Posterior vena cava (tissue), 2 donors: ENCODE measurements at places on chromosomes 13 and 19. TPM values are rescaled to one million over a fixed set of nuclear protein-coding genes. Genes with fewer than 3 reads are reported as not detected.

GRCh38 chr19:18831524-18832305, at the start of gene UPF1:
Gene UPF1, plus strand, starts transcription at chr19:18831959. Its CDS starts 251 bp downstream, at chr19:18832210.
- DNase-seq: peak; percentile 98

DNA sequence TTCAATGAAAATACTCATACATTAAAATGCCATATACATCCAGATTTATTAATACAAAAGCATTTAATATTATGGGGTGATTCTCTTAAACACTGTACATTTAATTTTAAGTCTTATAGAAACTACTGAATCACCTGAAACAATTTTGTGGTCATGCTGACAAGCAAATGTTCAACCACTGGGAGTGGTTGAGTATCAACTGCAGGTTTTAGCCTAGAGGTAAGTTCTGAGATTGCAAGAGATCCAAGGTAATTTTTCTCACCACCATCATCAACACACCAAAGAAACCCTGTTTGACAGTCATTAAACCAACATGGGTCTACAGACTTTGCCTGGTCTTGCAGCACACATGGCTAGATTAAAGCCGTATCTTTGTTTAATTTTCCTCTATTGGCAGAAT, 196.3 kb downstream of the LHFPL6 start:
- no peak for DNase-seq

GRCh38 chr13:77150651-77151050, 123.7 kb upstream of the FBXL3 start:
- DNase-seq: no peak

DNA sequence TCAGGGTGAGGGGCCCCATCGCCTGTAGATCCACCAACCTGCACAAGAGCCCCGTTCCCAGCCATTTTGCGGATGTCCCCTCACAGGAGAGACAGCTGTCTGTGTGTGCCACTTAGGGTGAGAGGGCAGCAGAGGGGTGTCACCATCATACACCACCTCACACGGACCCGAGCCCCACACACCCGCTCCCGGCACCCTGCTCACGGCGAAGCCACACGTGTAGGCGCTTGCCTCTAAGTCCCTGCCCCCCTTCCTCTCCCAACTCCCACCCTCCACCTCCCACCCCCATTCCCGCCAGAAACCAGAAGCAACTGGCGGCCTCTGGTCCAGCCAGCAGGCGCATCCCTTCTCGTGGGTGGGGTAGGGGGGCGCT, 4.0 kb upstream of the DPF1 start:
- no peak for DNase-seq

DNA sequence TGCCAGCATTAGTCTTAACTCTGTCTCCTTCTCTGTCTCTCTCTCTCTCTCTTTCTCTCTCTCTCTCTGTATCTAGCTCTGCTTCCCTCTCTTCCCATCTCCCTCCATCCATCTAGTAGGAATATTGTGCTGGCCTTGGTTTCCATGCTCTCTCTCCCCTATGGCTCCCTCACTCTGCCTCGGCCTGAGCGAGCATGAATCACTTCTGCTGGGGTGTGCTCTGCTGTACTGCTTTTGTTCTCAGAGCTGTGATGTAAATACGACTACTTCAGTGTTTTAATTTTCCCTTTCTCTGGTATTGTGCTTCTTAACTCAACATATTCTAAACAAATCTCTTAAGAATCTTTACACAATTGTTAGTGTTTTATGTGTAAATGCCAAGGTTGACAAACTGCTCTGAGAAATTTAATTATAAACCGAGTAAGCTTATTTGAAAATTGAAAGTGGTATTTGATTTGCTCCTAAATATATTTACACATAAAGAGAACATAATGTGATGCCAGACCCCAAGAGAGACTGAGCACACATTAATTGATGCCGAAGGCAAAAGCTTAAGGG, 211.5 kb upstream of the KL start:
- DNase-seq: no peak

GRCh38 chr13:59527500-59527899, 636.2 kb downstream of the DIAPH3 start:
- no peak for DNase-seq

DNA sequence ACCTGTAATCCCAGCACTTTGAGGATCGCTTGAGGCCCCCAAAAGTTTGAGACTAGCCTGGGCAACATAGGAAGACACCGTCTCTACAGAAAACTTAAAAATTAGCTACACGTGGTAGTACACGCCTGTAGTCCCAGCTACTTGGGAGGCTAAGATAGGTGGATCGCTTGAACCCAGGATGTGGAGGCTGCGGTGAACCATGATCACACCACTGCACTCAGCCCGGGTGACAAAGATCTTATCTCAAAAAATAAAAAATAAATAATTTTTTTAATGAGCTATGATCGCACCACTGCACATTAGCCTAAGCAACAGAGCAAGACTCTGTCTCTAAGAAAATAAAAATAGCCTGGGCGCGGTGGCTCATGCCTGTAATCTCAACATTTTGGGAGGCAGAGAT, 6.6 kb downstream of the RCBTB2 start:
- no peak for DNase-seq

- DNase-seq: no peak
Observed at GRCh38 chr13:32504876-32505275, 33.7 kb downstream of the N4BP2L2 start.

DNA sequence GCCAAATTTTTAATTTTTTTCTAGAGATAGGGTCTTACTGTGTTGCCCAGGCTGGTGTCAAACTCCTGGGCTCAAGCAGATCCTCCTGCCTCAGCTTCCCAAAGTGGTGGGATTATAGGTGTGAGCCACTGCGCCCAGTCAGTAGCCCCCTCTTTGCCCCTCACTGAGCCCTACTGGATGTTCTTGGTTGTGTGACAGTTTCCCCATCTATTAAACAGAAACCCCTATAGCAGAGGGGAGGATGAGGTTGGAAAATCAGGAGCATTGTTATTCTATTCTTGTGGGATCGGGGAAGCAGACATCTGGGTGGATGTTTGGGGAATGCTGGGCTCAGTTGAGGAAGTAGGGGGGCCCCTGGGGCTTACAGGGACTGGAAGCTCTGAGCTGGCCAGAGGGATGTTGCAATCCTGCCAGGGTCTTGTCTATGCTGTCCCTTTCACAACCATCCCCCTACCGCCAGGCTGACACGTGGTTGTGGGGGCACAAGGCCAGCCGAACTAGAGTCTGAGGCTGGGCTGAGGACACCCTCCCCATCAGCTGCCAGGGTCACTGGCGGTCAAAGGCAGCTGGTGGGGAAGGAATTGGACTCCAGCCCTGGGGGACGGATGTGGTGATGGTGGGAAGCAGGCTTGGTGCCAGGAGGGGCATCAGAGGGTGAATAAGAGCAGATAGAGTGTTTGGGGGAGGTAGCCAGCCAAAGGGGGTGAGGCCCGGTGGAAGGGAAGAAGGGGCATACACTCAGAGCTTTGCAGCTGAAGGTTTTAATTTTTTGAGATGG, 10.9 kb downstream of the APOC1 start:
- peak; percentile 92 for DNase-seq

DNA sequence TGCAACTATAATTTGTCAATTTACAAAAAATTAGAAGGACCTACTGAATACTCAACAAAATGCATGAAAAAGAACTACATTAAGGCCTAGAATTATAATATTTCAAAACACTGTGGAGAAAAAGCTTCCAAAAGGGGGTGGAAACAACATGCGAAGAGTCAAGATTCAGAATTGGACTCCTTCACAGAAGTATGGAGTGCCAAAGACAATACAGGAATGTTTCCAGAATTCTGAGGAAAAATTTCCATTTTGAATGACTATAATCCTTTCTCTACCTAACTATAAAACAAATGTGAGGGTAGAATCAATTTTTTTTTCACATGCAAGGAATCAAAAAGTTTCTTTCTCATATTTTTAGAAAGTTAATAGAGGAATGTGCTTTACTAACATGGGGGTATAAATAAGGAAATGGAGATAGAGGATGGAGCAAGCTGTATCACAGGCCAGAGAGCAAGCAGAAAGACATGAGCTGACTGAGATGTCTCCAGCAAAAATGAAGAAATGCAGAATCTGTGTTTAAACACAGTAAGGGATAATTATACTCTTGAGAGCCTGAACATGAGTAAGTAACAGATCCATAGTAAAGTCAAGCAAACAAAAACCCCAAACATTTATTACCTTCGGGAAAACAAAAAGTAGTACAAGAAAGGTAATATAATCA, 39.5 kb upstream of the SMAD9 start:
- no peak for DNase-seq

DNA sequence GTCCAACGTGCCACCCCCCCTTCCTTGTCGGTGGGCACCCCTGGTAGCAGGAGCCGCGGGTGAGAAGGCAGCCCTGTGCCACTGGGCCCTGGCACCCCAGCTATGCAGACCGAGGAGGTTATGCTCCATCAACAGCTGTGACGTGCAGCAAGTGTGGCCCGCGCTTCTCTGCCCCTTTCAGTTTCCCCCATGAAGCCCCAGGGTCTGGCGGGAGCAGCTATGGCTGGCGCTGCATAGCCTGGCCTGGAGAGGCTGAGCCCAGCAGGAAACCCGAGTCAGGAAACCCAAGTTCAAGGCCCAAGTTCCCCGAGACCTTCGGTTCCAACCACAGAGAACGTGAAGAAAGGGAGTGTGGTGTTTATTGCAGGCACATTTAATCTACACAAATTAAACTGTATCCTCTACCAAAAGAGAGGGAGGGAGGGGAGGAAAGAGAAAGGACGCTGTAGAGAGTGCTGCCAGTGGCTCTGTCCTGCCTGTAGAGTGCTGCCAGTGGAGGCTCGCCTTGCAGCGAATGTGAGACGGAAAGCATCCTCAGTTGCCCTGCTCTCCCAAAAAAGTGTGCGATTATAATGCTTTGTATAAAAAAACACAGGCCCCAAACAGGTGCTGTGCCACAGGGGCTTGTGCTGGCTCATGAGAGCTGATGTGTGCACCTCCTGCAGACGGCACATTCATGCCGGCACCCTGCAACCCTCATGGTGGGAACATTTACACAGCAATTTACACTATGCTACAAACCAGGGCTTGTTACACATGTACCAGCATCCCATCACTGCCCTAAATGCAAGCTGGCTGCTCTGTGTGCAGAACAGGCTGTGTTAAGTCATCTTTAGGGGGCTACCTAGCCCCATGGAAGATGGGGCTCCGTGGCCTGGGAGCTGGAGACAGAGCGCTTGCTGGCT, 16.3 kb downstream of the POP4 start:
- DNase-seq: no peak

DNA sequence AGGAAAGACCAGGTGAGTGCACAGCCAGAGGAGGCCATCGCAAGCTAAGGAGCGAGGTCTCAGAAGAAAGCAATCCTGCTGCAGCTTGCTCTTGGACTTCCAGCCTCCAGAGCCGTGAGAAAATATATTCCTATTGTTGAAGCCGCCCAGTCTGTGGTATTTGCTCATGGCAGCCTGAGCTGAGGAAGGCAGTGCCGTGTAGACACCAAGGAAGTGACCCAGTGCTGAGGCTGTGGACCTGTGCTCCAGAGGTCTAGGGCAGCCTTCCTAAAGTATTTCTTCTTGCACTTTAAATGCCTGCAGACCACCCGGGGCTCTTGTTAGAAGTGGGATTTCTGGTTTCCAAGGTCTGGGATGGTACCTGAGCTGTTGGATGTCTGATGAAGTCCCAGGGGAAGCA, 158.5 kb upstream of the KL start:
- DNase-seq: no peak

- no peak for DNase-seq
Observed at GRCh38 chr13:75092143-75092542, 389.8 kb downstream of the TBC1D4 start.

GRCh38 chr19:15508035-15508710, at the start of gene CYP4F22:
Gene CYP4F22, plus strand, starts transcription at chr19:15508525. Its CDS starts 16,812 bp downstream, at chr19:15525337.
- DNase-seq: no peak

DNA sequence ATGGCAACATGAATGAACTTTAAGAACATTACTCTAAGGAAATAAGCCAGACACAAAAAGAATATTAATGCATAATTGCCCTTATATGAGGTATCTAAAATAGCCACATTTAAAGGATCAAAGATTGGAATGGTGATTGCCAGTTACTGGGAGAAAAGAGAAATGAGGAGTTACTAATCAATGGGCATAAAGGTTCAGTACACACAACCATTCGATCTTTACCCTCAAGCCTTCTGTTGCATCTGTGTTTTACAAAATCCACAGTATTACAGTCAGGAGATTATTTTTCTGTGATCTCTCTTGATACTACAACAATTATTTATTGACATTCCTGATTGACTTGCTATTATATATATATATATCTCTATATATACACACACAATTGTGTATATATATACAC, 310.0 kb upstream of the SLITRK5 start:
- DNase-seq: no peak

- no peak for DNase-seq
Observed at GRCh38 chr13:27401210-27401609, 23.2 kb upstream of the GTF3A start.

- no peak for DNase-seq
Observed at GRCh38 chr13:70585109-70585508, 476.9 kb upstream of the KLHL1 start.

DNA sequence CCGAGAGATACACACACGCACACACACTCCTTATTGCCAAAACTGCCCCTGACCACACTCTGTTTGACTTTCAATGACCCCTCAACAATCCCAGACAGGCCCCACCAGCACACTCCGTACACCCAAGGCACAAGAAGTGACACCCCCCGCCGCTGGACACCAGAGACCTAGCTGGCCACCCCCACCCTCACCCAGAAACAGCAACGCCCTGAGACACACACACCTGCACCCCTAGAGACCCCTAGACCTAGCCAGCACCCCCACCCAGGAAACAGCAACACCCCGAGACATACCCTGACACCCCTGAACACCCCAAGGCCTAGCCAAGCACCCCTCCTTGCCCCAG, 1.1 kb upstream of the PTGER1 start:
- DNase-seq: no peak

The MIA gene
- total RNA-seq: not detected

The YJEFN3 gene
- 3.7 TPM for total RNA-seq

The FBXO17 gene
- total RNA-seq: 23.0 TPM

The CGB2 gene
- total RNA-seq: not detected

The ASPDH gene
- total RNA-seq: not detected

The KLK12 gene
- total RNA-seq: not detected

The IGFL2 gene
- not detected for total RNA-seq

The TICAM1 gene
- 13.2 TPM for total RNA-seq

The MRPL34 gene
- total RNA-seq: 52.2 TPM
